ENCODE measurements at places on chromosomes 6 and 20.
A peak's percentile ranks its signal among the peaks of the same experiment; 100 is the strongest.

DNA sequence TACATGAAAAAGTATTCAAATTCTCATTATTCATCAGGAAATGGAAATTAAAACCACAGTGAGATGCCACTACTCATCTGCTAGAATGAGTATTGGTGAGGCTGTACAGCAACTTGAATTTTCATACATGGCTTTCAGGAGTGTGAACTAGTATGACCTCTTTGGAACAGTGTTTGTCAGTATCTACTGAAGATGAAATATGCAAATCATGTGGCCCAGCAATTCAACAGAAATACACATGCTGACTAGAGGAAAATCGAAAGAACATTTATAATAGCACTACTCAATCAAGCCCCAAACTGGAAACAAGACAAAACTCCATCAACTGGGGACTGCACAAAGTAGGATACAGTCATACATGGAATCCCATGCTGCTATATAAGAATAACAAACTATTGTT lies 102.2 kb downstream of the DCDC2 start:
- no peak for DNase-seq

DNA sequence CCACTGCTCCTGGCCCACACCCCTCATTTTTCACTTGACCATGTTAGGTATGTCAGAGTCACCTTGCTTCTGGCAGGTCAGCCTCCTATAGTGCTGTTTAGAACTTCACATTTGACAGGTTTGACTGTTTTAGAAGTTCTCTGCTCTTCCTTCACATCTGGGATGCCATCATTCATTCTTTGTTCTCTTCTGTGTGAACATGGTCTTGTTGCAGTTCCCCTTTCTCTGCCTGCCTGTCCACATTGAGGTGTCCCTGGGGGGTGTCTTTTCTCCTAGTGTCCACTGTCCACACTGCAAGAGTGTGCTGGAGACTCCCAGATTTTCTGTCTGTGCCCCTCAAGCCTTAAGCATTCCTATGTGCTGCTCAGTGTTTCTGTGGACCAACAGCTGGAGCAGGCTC lies 89.5 kb downstream of the JARID2 start:
- no peak for DNase-seq

- peak; percentile 15 for DNase-seq
These were observed 114.3 kb upstream of the HDAC2 start for GRCh38 chr6:114085211-114085610.

- peak; percentile 24 for DNase-seq
These were observed 40.4 kb upstream of the SGK1 start for GRCh38 chr6:134358320-134358719.

DNA sequence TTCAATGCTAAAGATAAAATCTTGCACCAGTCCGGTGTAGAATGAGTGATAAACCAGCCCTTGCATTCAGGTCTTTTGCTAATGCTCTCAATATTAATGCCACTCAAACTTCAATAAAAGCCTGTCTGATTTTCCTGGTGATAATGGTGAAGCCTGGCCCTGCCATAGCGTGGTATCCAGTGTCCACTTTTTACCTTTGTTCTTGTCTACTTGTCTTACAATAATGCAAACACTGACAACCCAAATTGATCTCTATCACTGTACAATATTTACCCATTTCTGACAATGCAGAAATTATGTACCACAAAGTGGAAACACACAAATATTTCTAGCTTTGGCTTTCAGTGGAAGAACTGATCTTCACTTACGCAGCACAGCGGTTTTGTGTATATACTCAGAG lies 189.1 kb downstream of the ZDHHC14 start:
- DNase-seq, result no peak

GRCh38 chr6:121382467-121383121 lies 48.3 kb upstream of the TBC1D32 start:
- DNase-seq, result no peak

DNA sequence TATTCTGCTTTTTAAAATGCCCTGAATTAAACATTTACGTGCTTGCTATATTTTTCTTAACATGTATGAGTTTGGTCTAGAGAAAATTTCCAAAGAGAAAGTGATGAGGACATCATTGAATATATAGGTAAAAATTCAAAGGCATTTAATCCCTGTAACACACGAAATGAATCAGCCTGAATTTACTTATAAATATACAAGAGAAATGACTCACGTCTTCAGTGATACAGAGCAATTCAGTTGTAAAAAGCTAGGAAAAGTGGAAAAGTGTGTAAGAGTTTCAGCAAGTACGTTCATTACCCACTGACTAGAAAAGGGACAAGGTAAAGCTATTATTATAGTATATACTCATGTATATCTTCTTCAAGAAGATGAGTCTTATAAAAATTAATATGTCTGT lies 124.8 kb downstream of the HIVEP1 start:
- DNase-seq, result no peak

- no peak for DNase-seq
These were observed 190.3 kb upstream of the SLC24A3 start for GRCh38 chr20:19022118-19022575.

- peak; percentile 10 for DNase-seq
These were observed 42.2 kb upstream of the SPTLC3 start for GRCh38 chr20:12966468-12967085.

GRCh38 chr6:119856136-119856535 lies 506.6 kb upstream of the MAN1A1 start:
- no peak for DNase-seq

DNA sequence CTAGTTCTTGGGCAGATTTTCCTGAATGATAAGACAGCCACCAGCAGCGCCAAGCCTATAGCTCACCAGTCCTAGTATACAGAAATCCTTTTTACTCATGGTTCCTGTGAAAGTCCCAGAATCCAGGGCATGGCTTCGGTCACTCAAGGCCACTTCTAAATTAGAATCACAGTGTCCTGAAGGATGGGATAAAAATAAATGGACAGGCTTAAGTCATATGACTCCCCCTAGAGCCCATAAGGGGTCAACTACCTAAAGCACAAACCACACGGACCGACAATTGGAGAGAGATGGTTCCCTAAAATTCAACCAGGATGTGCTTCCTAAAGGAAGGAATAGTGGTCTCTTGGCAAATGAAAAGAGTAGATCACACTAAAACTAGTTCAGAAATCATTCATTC lies 404.1 kb upstream of the PLCB4 start:
- no peak for DNase-seq

DNA sequence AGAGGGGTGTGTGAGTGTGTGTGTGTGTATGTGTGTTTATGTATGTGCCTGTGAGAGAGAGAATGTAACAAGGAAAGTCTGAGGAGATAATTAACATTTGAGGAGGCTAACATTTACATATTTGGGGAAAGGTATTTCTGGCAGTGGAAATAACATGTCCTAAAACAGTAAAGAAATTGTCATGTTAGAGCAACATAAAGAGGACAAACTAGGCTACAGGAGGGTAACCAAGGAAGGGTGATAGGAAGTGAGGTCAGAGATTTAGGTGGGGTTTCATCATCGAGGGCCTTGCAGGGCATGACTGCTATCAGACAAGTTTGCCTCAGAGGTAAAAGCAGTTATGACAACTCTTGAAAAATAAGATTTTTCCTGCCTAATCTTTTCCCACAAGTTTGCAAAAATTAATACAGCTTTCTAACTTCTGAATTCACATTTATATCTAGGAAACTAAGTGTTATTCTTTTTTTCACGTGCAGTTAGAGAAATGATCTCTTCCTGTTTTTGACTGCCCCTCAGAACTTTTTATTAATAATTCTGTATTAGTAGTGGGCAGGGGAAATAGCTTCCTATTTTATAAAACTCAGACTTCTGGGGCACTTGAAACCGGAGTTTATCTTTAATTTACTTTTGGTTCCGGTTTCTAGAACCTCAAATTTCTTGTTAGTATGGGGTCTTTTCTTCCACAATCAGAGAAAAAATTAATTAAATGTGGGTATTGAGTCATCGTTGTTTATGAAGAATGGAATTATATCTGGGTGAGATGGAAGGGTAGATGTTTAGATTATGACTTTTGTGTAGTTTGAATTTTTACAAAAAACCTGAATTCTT lies 30.5 kb upstream of the RHAG start:
- no peak for DNase-seq

- DNase-seq, result no peak
These were observed 10.8 kb upstream of the FOXC1 start for GRCh38 chr6:1598886-1599285.

- DNase-seq, result no peak
These were observed 381.9 kb upstream of the EPHA7 start for GRCh38 chr6:93801101-93801847.

GRCh38 chr6:13243033-13243432 lies 85.3 kb downstream of the TBC1D7 start:
- DNase-seq, result no peak

DNA sequence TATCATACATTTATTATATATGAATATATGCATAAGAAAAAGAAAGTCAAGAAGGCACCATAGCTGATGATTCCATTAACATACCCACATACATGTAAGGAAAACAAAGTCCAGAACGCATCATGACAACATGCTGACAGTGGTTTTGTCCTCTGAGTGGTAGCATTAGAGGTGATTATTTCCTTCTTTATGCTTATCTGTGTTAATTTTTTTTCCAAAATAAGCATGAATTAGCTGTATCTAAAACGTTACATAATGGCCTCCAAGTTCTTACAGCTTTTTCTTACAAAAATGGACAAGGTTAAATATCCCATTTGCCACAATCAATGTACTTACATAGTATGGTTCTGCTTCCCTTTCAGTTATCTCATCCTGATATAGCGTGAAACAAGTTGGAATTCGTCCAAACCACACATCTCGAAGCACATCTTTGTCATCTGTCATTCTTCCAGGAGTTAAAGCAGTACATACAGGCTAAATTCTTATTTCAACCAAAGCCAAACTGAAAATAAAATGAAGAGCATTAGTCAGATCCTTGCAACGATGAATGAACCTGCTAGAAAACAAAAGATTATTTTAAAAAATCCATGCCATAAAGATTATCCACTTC lies 9.7 kb downstream of the ATG5 start:
- DNase-seq, result no peak

DNA sequence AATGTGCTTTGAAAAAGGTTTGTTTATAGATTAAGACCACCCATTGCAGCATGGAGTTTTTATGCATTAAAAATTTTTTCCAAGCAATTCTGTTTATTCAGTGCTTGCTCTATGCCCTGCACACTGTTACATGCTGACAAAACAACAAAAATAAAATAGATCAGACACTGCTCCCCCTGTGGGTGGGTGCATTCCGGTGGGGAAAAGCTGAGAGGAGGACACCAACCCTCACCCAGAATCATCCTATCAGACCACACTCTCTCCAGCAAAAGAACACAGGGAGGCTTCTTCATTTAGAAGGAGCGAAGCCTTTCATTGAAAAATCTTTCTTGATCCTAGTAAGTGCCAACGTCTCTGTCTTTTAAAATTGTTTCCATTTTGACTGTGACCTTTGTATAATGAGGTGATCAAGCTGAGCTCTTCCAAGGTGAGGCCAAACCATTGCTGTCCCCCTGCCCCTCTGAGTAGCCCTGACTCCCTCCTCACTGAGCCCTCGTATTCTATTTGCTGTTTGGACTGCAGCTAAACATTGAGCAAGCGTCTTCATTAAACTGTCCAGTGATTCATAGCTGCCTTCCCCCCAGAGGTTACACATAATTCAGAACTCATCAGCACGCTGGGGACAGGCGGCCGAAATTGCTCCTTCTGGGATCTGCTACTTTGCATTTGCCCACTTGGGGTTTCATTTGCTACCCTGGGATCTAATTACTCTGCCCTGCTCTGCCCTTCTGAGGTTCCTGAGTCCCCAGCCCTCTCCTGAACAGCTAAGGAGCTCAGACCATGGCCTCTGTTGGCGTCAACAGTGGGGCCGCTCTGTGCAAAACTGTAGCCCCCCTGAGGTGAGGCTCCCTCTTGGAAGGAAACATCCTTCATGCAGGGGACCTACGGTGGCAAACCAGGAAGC lies 102.4 kb downstream of the F13A1 start:
- no peak for DNase-seq

- no peak for DNase-seq
These were observed 233.3 kb downstream of the SYNDIG1 start for GRCh38 chr20:24702501-24703283.

- no peak for DNase-seq
These were observed 223.1 kb upstream of the SGK1 start for GRCh38 chr6:134541001-134541400.

- no peak for DNase-seq
These were observed 137.8 kb upstream of the SPACA1 start for GRCh38 chr6:87909849-87910248.

GRCh38 chr20:9617940-9618339 lies 103.5 kb downstream of the LAMP5 start:
- no peak for DNase-seq

DNA sequence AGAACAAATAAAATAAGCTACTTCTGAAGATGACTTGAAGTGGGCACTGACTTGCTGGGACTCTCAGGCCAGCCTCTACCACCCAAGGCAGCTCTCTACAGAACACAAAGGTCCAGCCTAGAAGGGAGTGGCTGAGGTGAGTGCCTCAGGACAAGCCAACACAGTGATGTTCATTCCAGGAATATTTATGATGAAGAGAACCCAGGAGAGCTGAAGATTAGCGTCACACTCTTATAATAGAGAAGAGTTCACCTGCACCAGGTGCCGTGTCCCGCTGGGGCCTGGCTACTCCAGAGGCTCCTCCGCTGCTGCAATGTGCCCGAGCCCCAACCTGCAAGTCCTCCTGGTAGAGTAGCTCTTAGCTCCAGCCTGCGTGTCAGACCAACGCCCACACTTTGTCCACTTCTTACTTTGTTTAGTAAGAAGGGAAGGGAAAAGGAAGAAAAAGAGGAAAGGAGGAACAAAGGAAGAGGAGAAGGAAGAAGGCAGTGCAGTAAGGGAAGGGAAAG lies 182.4 kb upstream of the QKI start:
- no peak for DNase-seq

GRCh38 chr6:113953346-113953745 lies 17.6 kb downstream of the HDAC2 start:
- DNase-seq, result no peak

DNA sequence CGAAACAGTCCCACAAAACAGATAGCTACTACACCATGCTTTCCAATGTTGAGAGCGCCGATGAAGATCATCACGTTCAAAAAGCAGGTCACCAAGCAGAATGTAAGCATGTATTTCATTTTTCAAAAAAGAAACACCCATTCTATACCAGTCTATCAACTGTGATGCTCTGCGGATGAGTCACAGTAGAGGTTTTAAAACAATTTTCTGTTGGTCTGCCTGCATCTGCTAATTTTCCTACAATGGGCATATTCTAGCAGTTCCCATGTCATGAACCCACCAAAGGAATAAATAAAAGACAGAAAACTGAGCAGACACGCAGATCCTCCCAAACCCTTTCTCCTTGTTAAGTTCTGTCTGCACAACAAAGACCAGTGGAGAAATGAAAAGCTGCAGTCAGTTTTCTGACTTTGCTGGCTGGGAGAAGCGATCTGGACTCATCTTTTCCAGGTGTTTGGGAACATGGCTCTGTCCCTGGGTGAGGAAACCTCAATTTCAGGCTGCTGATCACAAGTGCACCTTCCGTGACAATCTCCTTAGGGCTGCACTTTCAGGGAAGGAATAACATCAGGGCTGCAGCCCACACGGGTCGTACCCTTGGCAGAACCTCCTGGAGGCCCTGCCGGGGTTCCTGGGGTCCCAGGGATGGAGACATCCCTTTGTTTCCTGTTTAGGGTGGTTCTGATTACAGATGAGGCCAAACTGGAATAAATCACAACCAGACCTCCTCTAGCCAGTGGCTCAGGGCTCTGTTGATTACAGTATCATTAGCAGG lies 200.1 kb downstream of the BMP7 start:
- DNase-seq, result no peak

Data from AG09319 (cell line).